ENCODE measurements at places on chromosomes 1 and 21.

- DNase-seq: no peak
Measured at GRCh38 chr1:193404236-193404635, 217.8 kb upstream of the B3GALT2 start.

DNA sequence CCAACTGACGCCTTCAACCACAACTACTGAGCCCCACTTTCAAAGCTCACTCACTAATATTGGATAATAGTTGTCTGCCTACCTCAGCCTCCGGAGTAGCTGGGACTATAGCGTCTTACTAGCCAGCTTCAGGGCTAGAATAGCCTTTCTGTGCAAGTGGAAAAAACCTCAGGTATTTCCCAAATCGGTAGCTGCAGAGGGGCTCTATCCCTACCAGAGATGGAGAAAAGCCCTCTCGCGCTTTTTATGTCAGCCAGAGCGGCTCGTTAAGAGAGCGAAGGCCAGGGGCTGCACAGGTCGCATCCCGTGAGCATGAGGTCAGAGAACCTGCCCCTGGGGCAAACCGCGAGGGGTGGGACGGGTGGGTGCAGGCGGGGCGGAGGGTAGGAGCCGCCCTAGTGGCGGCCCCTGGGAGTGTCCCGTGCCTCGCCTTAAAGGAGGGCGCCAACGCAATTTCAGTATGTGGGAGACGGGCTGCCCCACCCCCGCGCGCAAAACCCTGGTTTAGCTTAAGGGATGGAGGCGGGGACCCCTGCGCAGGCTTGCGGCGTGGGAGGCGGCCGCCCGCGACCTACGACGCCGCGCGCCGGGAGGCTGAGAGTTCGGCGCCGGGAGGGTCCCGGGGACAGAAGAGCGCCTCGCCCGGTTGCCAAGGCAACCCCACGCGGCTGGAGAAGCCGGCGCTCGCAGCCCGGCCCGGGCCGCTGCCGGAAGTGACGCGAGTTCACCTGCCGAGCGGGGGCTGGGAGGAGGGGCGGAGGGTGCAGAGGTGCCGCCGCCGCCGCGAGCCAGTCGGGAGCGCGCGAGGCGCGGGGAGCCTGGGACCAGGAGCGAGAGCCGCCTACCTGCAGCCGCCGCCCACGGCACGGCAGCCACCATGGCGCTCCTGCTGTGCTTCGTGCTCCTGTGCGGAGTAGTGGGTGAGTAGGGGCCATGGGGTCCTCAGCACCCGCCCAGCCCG lies at the start of gene CXADR:
TSS of gene CXADR (plus strand) at position 791 of the 961 bp plus-strand sequence. CDS start at position 878, 87 bp downstream.
- peak; percentile 83 for DNase-seq

DNA sequence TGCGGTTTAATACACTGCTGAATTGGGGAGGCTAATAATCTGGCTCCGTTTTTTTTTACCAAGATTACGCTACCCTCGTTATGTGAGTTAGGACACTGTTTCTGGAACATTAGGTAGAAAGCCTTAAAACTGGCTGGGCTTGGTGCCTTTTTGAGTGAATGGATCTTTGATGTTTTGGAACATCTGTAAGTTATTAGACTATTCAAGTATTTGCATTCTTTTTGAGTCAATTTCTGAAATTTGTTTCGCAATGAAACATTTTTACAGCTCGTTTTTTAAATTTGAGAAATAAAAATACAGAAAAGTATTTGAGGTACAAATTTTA lies 106.9 kb downstream of the LTN1 start:
- DNase-seq: no peak

GRCh38 chr1:39165049-39165448 lies 39.4 kb upstream of the MACF1 start:
- peak; percentile 77 for DNase-seq

GRCh38 chr21:19237608-19238007 lies 834.0 kb upstream of the TMPRSS15 start:
- DNase-seq: peak; percentile 8

GRCh38 chr1:221139991-221140390 lies 260.7 kb downstream of the HLX start:
- no peak for DNase-seq

- no peak for DNase-seq
Measured at GRCh38 chr1:153882296-153882912, 40.4 kb downstream of the GATAD2B start.

- peak; percentile 44 for DNase-seq
Measured at GRCh38 chr1:226309398-226310244, 657 bp upstream of the LIN9 start.

- DNase-seq: no peak
Measured at GRCh38 chr1:76229279-76230005, 154.9 kb downstream of the ST6GALNAC3 start.

GRCh38 chr1:109618661-109619575 lies 498 bp downstream of the GNAT2 start:
- DNase-seq: no peak

GRCh38 chr1:216723274-216723780 lies at the start of gene ESRRG:
Gene ESRRG (minus strand): TSS chr1:216723429. CDS start chr1:216723299, 130 bp downstream.
- peak; percentile 20 for DNase-seq

GRCh38 chr1:209323743-209324142 lies 259.8 kb upstream of the CAMK1G start:
- DNase-seq: no peak

GRCh38 chr1:27154469-27154990 lies 395 bp downstream of the SLC9A1 start:
- DNase-seq: no peak

DNA sequence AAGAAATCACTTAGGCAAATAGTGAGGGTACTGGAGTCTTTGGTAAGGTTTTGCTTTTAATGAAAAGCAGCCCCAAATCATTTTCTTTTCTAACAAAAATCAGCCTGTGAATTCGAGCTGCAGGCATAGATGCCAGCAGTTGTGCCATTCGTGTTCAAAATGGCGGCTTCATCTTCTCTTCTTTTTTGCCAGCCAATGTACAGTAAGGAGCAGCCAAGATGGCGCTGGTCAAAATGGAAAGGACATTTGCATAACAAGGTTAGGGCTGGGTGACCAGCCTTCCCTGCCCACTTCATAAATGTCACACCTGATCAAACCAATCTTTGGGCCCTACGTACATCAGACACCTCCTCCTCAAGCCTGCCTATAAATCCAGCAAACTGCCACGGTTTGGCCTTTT lies 100.2 kb upstream of the RGS1 start:
- no peak for DNase-seq

DNA sequence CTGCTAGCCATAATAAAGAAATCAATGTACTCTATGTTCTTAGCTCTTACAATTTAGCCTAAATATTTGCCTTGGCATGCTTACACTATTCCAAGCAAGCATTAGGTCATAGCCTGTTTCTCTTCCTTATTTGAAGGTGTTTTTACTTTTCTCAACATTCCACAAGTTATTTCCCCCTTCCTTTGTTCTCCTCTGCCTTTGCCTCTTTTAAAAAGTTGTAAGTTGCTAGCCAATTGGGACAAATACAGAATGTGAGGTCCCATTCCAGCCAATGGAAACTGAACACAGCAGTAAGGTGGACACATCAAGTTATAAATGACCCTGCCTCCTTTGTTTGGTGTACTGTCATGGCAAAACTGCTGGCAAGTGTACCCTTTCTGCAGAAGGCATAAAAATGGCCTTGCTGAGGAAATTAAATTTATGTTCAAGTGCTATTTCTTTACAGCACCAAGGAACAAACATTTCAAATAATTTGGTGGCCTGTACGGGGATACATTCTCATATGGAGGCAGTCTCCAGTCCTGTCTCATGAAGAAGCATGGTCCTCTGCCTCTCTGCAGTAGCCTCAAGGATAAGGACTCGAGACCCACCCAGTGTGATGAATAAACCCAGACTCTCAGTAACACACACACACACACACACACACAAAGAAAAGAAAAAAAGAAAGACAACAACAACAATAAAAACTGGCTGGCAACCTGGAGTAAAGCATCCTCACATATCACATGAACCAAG lies 28.8 kb upstream of the FMO1 start:
- DNase-seq: no peak

GRCh38 chr1:92975551-92976232 lies 14.4 kb upstream of the DIPK1A start:
- no peak for DNase-seq

DNA sequence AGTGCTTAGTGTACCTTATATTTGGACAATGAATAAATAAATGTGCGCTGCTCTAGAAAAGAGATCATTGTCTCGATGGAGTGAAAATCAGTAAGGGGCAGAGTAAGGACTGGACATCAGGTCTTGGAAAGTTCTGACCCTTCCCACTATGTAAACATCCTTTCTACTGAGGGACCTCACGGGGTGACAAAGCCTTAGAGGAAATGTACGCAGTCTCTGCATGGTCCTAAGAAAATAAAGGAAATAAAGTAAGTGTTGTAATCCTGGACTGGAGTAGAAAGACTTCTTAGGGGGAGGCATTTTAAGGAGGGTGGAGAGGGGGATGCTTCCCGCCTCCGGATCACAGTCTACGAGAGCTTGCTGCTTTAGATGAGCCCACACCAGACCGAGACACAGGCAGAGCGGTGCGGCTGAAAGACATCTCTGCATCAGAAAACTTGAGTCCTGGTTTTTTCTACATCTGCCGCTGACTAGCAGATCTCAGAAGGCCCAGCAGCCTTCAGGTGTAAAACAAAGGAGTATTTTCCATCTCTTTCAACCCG lies 22.3 kb upstream of the GPR137B start:
- DNase-seq: no peak

GRCh38 chr1:245051349-245052221 lies 103.2 kb upstream of the KIF26B start:
- DNase-seq: no peak

- DNase-seq: no peak
Measured at GRCh38 chr1:34685225-34685624, 69.6 kb upstream of the GJB5 start.

- no peak for DNase-seq
Measured at GRCh38 chr1:11872545-11872944, 13.8 kb upstream of the NPPB start.

- no peak for DNase-seq
Measured at GRCh38 chr1:89627596-89627962, 5.3 kb upstream of the LRRC8C start.

DNA sequence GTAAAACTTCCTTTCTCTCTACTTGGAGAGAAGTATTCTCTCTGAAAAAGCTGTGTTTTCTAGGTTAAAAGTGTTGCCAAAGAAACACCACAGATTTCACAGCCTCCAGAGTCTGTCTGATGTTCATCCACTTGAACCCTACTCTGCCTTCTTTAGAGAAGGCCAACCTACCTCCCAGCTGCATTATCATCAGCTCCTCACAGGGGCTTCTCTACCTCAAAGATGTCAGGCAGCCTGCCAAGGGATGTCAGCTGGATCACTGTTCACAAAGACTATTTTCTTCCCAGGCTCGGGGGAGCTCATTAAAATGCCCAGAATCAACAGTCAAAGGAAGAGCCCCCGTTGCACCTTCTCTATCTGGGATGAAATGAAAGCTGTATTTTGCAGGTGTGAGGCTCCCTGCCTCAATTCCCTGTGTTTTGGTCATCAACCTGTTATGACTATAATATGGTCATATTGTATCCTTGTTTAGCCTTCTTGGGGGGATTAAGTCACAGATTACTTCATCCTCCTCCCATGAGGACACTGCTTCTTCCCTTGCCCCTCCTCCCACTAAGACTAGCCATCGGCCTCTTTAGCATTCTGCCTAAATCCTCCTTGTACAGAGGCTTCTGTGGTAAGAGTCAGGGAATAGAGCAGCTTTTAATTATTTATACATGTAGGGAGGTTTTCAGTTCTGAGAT lies 25.7 kb downstream of the ANGPTL7 start:
- no peak for DNase-seq

DNA sequence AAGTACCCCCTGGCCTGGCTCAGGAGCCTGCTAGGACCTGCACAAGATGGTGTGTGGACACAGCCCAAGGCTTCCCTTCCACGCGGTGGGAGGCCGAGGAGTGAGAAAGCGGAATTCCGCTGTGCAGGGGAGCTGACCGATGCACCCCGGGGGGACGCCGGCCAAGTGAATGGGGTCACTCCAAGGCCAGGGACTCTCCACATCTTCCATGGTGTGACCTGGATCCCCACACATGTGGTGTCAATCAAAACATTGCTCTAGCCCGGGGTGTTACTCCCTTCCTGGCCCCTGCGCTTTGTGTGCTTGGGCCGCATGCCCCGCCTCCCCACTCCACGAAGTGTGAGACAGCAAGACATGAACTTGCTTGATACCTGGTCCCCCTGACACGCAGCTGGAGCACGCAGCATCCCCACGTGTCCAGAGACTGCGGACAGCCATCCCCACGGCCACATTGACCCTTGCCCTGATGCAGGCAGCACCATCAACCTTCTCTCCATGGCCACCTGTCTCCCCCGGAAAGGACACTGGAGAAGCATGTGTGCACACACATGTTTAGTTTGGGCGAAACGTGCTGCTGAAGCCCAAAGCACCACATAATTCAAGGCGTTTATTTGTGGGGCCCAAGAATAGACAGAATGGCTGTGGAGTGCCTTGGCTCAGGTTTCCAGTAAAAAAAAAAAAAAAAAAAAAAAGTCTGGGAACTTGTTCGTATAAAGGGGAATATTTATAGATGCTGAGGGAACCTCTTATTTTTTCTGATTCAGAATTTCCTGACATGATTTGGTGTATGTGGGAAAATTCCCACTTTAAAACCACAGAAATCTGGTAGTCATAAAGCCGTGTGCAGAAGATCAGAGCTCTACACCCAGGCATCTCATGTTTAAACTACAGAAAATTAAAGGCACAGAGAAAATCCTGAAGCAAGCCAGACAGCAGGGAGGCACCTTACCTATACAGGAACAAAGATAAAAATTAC lies 171.7 kb downstream of the HUNK start:
- DNase-seq: no peak

DNA sequence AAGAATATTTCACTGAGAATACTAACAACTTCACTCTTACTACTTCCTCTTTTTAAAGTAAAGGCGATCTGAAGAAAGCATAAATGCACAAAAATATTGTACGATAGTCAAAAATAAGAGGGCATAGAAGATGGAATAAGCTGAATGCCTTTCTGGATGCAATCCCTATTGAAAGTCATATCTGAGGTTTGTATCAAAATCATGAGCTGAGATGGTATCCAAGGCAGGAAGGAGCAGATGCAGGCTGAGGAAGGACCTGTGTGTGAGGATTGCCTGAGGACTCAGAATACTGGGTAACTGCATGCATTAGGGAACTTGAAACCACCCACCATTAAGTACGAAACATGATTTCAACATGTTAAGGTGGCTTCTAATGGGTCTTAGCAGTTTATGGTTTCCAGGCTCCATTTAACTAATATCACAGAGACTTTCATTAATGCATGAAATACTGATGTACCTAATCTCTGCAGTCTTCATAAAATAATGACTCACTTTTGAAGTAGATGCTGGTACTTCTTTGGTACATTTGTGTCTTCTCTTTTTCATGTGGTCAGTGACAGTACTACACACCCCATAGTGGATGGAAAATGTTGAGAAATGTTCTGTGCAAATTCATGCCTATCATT lies 29.6 kb upstream of the RGS1 start:
- no peak for DNase-seq

DNA sequence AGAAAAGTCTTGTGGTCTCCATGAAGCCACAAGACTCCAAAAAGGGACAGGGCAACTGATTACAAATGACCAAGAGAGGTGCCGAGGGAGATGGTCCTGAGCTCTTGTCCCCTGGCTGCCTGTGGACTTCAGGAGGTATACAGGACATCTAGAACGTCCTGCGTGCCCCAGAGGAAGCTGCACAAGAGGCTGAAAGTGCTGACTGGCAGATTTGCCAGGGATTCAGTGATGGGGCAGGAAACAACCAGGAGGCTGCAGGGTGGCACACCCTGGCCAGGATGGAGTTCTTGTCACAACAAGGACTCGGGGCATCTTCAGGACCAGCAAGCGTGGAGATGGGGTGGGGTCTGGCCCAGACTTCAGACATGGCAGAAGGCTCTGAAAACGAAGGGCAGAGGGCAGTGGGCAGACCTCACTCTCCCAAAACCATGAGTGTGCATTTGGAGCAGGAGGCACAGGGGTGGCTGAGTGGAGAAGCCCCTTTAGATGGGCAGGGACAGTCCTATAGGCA lies 13.4 kb upstream of the PKP1 start:
- DNase-seq: no peak
